Stimulated activated CD8-positive, alpha-beta memory T cell treated with anti-CD3 and anti-CD28 coated beads, Interleukin-7, amount 100 ng/mL, for 48 hours (primary cell): ENCODE measurements at places on chromosomes 7 and 10.

DNA sequence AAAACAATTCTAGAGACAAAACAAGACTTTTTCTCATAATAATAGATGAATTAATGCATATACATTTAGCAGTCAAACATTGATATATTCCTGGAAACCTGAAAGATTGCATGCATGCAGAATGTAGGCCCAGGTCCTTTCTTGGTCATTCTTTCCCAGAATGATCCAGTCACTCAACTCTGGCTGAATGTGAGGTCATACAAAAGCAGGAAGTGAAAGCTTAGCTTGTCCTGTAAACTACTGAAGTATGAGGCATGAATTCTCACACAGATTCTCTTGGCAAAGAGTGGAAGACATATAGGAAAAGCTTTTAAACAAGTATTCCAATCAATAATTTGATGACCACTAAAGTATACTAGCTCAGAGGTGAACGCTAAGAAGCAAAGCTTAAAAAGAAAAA, 253.9 kb downstream of the PPP1R3A start:
- DNase-seq: no peak

- DNase-seq: no peak
Measured at GRCh38 chr7:84970670-84971069, 216.2 kb downstream of the SEMA3D start.

DNA sequence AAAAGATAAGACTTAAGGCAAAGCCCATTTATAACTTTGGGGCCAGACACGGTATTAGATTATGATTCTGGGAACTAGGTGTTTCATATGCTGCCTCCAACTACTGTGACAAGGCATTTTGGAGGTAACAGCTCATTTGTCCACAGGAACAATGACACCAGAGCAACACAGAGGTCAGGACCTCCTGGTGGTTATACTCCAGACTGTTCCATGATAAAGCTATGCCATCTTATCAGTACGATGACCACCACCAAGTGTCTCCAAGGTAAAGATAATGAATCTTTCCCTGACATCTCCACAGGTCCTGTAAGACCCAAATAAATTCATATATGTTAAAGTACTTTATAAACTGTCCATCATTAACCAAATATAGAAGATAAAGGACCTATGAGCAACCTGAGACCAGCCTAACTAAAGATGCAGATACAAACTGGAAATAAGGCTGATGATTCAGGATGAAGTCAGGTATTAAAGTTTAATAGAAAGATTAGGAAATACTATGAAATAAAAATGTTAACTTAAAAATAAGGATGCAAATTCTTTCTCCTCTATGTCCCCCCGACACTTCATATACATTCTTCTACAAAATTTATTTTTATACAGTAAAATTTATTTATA, 26.2 kb downstream of the CUL2 start:
- no peak for DNase-seq

GRCh38 chr10:91022924-91023699, 102.2 kb upstream of the ANKRD1 start:
- DNase-seq: no peak

- DNase-seq: no peak
Measured at GRCh38 chr7:15305002-15305600, 256.7 kb downstream of the AGMO start.

GRCh38 chr7:131105294-131105798, 222.3 kb upstream of the MKLN1 start:
- no peak for DNase-seq

DNA sequence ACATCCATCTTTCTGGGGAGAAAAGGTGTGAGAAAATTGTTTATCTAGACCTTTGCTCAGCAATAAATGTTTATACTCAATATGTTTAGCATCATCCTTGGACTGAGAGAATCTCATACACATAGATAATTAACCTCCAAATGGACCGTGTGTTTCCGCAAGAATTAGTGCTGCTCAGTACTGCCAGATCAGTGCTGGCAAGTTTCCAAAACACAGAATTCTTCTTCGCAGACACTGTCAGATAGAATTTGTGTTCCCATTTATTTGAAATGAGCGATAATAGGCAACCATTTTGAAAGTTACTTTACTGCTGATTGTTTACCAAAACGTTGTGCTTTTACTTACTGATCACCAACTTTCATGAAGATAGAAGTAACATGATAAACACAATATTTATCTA, 33.7 kb downstream of the STAMBPL1 start:
- DNase-seq: no peak

DNA sequence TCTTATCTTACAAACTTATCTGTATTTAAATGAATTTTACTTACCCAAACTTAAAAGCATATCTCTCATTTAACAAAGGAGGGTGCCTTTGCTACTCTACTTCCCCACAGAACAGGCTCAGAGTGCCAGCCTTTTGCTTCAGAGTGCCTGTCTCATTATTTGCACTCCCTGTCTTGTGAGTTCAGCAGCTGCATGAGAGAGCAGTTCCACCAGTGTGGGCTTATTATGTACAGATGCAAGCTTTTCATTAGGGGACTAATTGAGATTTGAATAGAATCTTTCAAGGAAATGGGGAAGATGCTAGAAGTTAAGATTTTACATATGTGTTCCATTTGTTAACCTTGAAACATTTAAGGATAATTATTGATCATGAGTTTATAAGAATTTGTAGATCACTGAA, 310.2 kb upstream of the LRRN3 start:
- DNase-seq: no peak

GRCh38 chr7:96786261-96786997, 76.8 kb upstream of the SEM1 start:
- no peak for DNase-seq

GRCh38 chr7:47432671-47433563, 149.0 kb downstream of the TNS3 start:
- no peak for DNase-seq

GRCh38 chr7:90503367-90503766, 33.9 kb downstream of the PTTG1IP2 start:
- DNase-seq: no peak

GRCh38 chr7:71386152-71386785, 254.3 kb downstream of the GALNT17 start:
- no peak for DNase-seq

DNA sequence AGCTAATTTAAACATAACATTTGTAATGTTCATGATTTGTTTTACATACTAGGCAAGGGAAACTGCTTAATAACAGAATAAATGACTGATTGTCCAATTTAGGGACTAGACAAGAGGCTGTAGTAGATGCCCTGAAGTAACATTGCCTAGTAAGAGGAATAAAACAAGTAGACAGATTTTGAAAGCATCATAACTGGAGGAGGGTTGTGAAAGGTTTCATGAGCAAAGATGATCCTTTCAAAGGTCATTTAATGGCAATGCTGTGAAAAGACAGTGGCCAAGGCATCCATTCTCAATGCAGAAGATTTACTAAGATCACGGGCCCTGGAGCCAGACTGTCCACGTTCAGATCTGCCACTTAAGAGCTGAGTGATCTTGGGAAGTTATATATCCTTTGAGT, 44.8 kb upstream of the HHEX start:
- no peak for DNase-seq

DNA sequence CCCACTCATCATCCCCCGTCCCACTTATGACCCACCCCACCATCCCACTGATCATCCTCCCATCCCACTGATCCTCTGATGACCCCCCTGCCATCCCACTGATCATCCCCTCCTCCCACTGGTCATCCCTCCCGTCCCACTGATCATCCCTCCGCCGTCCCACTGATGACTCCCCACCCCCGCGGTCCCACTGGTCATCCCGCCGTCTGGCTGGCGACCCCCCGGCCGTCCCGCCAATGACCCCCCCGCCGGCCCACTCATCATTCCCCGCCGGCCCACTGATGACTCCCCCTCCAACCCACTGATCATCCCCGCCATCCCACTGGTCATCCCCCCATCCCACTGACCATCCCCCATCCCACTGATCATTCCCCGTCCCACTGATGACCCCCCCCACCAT, 161.1 kb downstream of the GRM8 start:
- no peak for DNase-seq

DNA sequence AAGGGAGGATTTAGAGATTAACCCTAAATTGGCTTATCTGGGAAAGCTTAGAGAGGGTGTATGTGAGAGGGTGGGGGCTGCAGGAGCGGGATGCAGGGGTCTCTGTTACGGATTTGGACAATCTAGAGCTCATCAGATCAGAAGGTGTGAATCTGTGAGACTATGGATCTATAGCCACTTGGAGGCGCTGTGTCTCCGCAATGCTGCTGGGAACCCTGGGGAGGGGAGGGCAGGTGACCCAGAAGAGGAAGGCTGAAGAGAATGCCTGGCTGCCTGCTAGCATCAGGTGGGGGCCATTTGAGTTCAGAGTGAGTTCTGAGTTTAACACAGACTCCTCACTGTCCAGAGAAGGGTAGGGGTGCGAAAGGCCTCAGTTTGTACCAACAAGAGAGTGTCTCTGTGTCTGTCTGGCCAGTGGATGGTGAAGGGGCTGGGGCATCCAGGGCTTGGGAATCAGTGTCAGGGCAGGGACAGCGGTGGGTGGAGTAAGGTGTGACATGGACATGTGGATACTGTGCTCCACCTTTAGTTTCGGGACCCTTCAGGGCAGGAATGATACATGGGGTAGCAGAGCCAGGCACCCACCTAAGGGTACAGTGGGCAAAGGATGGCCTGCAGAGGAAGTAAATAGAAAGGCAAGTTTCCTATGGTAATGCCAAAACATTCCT, 187.3 kb upstream of the PRSS58 start:
- no peak for DNase-seq

DNA sequence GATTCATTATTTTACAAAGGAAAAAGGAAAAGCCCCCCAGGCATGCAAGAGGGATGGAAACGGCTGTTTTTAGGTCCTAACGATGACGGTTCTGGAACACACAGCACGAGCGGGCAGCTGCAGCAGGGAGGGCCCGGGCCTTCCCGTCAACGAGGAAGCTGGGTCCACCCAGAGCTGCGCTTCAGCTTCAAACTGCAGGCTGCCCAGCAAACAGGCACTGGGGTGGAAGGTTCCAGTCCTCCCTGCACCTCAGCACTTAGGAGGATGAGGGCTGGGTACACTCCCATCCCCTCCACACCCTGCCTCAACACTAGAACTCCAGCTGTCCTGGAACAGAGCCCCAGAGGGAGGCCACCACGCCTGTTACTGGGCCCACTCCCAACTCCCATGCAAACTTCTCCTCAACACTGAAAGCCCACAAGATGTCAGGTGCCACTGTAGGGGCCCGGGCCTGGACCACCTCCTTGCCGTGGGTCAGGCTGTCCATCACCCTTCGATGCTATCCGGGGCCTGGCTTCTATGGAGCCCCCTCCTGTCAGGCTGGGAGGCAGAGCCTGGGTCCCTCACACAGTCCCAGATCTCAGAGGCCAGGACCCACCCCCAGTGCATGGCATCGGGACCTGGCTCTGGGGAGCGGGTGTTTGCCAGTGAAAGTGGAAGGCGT, 33.0 kb downstream of the PAPOLB start:
- DNase-seq: no peak

DNA sequence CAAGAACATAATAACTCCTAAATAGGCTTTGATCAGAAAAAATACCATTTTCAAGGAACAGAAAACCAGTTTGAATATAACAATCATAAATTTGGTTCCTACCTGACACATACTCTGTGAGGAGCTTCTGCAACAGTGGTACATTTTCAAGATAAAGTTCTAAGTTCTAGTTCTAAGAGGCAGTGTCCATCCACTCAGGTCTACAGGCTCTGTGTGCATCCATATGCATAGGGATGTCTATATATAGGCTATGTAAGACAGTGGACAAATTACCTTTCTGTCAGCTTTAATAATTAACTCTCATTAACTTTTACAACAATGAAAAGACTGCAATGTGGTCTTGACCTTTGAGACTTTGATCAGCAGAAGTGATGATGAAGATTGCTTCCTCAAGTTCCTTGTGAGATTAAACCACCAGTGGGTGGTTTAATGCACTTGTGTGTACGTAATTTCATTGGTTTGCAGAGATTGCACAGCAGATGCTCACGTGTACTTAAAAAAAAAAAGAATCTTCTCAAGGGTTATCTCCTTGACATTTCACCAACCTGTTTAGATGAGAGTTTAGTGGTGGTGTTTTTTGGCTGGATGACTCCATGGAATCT, at the start of gene SLC26A3:
SLC26A3 (minus strand) TSS at position 215 of the 602 bp plus-strand sequence. CDS start 8,714 bp downstream, outside the sequence.
- no peak for DNase-seq

DNA sequence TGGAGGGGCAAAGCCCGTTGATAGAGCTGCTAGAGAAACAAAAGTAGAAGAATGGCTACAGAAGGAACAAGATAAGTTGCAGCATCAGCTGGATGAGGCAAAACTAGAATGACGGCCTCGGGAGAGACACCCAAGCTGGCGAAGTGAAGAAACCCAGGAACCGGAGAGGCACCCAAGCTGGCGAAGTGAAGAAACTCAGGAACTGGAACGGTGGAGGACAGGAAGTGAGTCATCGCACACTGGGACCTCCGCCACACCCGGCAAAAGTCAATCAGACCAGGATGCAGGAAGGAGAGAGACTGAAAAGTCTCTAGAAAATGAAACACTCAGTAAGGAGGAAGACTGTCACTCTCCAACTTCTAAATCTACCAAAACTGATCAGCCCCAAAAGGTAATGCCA, 133.0 kb upstream of the NEBL start:
- DNase-seq: no peak

DNA sequence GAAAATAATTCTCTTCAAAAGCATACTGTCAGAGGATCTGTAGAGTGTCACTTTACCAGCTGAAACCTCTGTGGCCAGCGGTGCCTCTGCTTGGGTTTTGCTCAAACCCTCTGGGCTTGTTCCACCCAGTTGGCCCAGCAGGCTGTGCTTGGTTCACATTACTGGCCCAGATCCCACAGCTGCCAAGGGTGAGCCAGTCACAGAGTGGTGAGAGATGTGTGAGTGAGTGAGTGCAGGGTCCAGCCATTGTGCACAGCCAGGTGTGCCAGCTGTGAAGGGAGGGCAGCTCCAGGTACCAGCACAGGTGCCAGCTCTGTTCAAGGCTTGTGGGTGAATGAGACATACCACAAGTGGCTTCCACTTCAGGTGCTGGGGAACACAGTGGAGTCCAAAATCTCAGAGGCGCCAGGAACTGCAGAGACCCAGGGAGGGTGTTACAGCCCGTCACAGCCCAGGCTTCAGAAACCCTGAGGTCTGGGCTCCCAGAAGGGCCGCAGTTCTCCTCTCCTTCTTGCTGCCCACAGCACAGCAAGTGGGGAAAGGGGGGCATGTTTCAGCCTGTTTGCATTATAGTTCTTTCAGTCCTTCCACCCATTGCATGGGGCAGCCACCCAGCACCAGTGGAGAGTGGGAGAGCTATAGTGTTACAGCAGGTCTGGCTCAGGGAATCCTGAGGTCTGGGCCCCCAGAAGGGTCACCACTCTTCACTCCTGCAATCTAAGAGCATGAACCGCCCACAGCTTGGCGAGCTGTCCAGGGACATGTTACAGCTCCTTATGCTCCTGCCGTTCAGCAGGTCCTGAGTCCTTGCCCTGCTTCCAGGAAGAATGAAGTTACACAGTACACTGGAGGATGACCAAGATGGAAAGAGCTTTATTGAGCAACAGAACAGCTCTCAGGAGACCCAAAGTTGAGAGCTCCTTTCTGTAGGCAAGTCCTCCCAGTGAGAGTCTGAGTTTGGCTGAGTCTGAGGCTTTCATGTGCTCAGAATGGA, 931.7 kb upstream of the SORCS1 start:
- DNase-seq: no peak

GRCh38 chr10:132989476-132990415, 47.4 kb upstream of the CFAP46 start:
- no peak for DNase-seq
